Stimulated activated CD4-positive, alpha-beta T cell treated with anti-CD3 and anti-CD28 coated beads, Interleukin-15, amount 100 ng/mL, for 1 hour (primary cell): ENCODE measurements at places on chromosomes 11 and 22.

GRCh38 chr11:2300290-2300935 is 1.3 kb downstream of the C11orf21 start:
- no peak for DNase-seq

- no peak for DNase-seq
Observed at GRCh38 chr11:36953976-36954375, 355.9 kb upstream of the RAG2 start.

DNA sequence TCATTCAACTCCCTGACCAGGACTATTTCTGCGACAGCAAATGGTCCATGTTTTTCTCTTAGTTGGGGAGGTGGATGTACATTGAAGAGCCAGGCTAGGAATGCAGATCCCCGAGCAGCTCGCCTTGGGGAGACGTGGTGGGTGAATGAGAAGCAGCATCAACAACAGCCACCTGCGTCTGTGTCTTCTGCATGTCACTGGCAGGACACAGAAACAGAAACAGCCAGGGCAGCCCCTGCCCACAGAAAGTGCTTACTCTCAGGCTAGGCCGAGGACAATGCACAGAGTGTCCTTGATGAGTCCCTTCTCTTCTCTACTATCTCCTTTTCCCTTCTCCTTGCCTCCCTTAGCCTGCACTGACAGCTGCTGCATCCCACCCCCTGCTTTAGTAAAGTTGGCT is 541.9 kb upstream of the CADM1 start:
- no peak for DNase-seq

GRCh38 chr11:71170624-71171423 is 81.6 kb downstream of the SHANK2 start:
- DNase-seq, result no peak

- DNase-seq, result no peak
Observed at GRCh38 chr22:50292643-50293440, 14.6 kb downstream of the PLXNB2 start.

DNA sequence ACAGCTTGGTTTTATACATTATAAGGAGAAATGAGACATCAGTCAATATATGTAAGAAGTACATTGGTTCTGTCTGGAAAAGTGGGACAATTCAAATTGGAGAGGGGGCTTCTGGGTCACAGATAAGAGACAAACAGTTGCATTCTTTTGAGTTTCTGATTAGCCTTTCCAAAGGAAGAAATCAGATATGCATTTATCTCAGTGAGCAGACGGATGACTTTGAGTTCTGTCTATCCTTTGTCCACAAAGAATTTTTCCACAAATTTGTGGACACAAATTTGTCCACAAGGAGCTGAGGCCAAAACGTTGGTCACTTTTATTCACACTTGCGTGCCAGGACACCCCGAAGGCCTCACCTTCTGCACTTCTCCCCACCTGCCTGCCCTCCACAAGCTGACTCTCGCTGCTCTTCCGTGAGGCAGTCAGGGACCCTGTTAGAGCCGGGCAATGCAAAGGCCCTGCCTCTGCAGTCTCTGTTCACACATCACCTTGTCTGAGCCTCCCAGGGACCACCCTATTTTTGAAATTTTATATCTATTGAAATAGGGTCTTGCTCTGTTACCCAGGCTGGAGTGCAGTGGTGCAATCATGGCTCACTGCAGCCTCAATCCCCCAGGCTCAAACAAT is 20.5 kb downstream of the IL17REL start:
- DNase-seq, result no peak

GRCh38 chr11:83303316-83303715 is 17.1 kb upstream of the CCDC90B start:
- no peak for DNase-seq

DNA sequence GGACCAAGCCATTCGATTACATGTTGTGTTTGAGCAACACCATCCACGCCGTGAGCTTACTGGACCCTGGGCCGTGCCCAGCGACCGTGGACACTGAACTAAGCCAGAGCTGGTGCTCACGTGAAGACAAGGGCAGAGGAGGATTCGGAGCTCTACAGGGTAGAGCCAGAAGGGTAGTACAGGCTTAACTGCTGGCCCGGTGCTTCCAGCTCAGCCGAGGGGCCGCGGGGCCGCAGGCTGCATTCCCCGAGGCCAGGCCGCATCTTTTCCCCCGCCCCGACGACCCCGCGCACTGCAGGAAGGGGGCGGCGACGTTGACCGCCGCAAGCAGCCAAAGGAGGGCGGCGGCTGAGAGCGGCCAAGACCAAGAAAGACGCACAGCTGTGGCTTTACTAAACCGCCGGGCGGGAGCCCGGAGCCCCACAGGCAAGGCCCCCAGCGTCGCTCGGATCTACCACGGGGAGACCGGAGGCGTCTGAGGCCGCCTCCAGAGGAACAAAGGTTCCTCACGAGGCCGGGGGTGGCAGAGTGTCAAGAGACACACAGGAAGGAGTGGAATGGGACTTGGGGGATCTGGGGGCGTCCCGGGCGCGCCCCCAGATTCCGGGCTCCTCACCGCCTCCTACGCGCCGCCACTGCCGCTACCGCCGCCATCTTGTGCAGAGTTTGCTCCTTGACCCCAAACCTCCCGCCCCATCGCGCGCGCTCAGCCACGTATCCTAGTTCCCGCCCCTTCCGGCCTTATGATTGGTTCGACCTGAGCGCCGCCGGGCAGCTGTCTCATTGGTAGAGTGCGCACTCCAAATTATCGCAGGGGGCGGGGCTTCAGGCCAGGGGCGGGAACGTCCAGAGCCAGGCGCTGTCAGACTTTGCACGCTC is at the start of gene GANAB:
Gene GANAB, minus strand, starts transcription at position 668 of the 879 bp plus-strand sequence. Its CDS starts 14 bp downstream, at position 654.
- peak; percentile 98 for DNase-seq

DNA sequence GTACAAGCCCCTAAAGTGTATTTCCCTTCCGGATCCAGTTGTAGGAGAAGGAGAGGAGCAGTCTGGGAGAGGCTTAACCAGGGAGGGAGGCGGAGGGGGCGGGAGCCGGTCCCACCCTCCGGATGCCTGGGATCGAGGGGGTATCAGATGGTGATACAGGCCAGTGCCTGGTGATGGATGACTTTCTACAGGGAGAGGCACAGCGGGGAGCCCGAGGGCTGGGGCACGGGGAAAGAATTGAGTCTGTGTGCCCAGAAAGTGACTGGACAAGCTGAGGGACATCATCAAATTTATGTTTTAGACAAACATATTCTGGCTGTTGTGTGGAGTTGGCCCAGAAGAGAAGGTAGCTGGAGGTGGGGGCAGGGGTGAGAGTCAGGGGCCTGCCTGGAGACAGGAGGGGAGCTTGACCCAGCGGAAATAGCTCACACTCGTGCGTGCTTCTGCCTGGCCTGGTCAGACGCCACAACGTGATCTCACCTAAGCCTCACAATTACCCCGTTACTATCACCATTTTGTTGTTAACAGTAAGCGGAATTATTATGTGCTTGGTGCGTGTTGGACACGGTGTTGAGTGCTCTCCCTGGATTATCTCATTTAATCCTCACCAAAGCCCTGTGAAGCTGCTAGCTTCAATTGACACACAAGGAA is 42.4 kb downstream of the AMPD3 start:
- DNase-seq, result no peak

DNA sequence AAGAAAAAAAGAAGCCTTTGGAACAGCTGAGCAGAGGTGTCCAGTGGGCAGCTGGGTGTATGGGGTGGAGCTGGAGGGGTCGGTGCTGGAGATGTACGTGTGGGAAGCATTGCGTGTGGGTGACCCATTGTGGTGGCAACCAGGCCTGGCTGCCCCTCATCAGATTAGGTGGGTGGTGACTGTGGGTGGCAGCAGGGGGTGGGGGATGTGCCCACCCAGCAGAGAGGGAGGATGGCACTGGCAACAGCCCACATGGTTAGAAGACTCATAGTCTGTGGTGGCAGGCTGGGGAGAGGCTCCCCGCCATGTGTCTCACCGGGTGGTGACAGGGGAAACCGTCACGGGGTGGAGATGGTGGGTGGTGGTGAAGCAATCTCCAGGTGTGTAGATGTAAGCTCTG is 27.6 kb downstream of the TP53I11 start:
- no peak for DNase-seq

GRCh38 chr11:46119352-46120216 is 1.7 kb downstream of the PHF21A start:
- DNase-seq, result peak; percentile 38

DNA sequence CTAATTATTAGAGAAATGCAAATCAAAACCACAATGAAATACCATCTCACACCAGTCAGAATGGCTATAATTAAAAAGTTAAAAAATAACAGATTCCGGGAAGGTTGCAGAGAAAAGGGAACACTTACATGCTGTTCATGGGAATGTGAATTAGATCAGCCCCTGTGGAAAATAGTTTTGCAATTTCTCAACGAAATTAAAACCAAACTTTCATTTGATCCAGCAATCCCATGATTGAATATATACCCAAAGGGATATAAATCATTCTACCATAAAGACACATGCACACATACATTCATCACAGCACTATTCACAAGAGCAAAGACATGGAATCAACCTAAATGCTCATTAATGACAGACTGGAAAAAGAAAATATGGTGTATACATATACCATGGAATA is 32.5 kb downstream of the NOX4 start:
- DNase-seq, result no peak

DNA sequence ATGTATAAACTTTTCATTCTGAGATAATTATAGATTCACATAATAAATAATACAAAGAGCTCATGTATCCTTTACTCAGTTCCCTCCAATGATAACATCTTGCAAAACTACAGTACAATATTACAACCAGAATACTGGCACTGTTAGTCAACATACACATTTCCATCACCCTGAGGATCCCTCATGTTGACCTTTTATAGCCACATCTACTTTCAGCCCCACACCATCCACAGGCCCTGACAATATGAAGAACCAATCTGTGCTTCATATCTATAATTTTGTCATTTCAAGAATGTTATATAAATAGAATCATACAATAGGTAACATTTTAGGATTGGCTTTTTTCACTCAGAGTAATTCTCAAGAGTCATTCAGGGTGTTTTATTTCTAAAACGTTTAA is 115.5 kb downstream of the MRTFA start:
- no peak for DNase-seq

DNA sequence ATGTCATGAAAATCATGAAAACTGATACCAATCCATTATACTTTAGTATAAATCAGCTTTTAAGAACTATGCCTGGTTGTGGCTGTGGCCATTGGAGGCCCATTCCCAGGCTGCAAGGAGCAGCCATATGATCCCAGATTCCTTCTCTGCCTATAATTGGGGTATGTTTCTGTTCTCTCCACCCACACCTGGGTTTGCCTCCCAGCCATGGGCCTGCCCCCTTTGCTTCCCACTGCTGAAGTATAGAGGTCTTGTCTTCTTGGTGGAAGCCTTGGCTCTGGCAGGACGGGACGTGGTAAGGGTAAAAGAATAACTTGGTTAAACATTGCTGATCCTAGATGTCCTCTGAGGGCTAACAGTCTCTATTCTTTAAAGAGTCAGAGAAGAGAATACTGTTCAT is 2.4 kb downstream of the MICAL2 start:
- DNase-seq, result no peak

DNA sequence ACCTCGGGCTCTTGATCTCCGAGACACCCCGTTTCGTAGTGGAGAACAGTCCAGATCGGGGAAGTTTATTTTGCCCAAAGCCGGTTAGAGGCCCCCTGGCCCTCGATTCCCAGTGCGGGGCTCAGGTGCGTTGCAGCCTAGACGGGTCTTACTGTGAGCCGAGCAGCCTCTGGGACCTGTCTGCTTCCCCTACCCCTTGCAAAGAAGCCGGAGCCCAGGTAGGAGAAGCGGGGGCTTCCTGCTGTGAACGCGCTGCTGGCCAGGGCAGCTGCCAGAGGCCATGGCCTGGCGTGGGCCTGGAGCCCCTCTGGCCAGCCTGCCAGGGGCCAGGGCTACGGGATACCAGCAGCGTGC is 621 bp downstream of the TSPO start:
- DNase-seq, result no peak

DNA sequence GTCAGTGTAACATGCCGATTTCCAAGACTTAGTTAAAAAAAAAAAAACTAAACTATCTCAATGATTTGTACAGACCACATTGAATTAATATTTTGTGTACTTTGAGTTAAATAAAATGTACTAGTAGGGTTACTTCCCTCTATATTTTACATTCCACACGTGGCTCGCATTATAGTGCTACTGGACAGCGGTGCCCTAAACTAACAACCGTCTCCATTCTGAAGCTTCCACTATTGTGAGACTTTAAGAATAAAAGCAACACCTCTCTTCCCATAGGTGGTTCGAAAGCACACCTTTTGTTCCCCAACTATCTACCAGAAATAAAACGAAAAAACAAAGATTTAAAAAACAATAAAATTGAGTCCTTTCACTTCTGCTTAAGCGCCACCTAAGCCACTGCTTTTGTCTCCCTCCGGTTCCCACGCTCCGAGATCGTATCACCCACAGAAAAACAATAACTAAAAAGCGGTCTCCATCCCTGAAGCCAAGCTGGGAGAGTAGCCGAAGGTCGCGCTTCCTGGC is 380 bp upstream of the TTC17 start:
- DNase-seq, result no peak
